ENCODE measurements at places on chromosomes 2 and 18.

GRCh38 chr2:241268716-241269445 lies 46.6 kb downstream of the HDLBP start:
- no peak for DNase-seq

- no peak for DNase-seq
These were observed 52.6 kb downstream of the MGAT5 start for GRCh38 chr2:134306521-134306920.

DNA sequence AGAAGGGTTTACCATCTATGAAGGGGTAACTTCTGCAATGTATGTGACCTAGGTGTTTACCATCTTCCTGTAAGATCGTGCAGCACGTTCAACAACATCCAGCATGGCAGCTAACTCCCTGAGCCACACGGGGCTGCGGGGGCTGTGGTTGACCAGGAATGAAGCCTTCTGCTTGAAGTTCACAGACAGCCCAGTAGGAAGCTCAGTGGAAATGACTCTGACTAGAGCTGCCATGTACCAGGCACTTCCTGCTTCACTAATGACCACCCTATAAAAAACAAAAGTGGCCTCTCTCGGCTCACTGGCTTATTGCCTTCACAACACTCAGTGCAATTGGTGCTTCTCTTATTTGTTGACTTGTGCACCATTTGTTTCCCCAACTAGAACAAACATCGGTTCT lies 99.7 kb upstream of the SMAD7 start:
- DNase-seq, result no peak

- DNase-seq, result no peak
These were observed 31.0 kb downstream of the RBM43 start for GRCh38 chr2:151230627-151231140.

DNA sequence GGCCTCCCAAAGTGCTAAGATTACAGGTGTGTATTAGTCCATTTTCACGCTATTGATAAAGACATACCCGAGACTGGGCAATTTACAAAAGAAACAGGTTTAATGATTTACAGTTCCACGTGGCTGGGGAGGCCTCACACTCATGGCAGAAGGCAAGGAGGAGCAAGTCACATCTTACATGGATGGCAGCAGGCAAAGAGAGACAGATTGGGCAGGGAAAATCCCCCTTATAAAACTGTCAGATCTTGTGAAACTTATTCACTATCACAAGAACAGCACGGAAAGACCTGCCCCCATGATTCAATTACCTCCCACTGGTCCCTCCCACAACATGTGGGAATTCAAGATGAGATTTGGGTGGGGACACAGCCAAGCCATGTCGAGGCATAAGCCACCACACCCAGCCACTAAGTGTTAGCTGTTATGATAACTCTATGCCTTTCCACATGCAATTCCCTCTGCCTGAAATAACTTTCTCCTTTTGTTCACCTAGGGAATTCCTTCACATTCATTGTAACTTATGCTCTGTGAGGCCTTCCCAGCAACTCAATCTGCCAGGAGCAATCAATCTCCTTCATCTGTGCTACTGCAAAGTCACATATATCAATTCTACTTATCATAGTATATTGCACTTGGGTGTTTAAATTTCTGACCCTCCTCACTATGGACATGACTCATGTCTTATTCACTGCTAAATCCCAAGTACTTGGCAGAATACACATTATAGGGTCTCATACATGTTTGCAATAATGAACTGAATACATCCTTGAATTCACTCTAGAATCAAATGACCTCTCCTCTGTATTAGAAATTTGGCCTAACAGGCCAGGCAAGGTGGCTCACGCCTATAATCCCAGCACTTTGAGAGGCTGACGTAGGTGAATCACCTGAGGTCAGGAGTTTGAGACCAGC lies 7.4 kb downstream of the MCEE start:
- DNase-seq, result no peak

DNA sequence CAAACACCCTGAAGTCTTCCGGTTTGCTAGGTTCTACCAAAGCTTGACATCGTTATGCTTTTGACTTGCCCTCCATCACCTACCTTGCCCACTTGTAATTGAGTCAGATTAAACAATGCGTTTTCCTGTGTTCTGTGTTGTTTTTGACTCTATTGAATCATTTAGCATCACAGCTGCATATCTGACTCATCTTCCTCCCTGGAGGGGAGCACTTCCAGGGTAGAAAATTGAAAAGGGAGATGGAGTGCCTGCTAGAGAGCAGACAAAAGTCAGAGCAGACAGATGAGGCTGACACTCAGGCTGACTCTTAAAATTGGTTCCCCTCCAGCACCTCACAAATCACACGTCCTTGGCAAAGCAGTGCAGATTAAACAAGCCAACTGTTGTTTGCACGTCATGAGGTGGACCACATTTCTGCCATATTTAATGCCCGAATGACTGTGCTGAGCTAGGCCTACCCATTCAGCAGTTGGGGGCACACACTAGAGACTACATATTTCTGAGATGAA lies 2.2 kb downstream of the MPP4 start:
- DNase-seq, result no peak

DNA sequence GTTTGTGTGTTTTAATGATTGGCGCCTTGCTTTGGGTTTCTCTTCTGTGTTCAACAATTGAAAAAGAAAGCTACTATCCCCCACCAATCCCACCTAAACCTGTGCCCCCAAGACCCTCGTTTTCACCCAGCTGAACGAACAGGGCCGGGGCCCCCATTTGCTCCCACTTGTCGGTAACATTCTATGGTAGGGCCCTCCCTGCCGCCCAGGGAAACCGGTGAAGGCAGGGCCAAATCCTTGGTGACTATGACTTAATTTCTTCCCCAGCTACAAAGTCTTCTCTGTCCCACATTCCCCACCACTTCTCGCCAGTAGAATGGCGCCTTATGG lies 598 bp upstream of the SNRNP200 start:
- DNase-seq, result no peak

DNA sequence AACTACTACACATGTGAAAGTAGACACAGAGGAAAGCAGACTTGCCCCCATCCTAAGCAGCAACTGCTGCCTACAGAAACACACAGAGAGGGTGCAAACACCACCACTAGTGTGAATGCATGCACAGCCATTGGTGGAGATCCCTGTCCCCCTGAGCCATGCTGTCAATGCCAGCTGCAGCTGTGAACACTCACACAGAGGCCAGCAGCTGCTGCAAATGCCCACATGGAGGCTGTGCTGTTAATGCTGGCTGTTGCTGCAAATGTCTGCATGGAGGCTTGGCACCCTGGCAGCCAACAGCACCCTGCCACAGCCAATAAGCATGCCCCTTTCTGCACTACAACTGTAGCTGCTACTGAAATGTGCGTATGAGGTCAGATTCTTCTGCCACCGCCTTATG lies 355.0 kb downstream of the LNPK start:
- no peak for DNase-seq

- no peak for DNase-seq
These were observed 28.0 kb downstream of the GCG start for GRCh38 chr2:162123806-162124758.

DNA sequence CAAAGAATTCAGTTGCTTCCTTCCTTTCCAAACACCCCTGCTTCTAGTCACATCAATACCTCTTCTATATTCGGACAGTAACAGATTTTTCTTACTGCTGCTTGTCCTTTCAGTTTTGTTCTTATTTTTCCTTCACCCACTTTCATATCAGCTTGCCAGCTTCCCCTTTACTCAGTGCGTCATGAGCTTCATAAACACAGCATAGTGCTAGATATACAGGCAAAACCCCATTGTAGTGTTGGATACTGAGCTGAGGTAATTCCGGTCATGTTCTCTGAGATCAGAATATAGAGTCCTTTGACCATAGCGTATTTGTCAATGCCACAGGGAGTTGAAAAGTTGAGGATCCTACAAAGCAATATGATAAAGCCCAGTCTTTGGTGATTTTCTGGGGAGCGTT lies 2.4 kb downstream of the FARP2 start:
- no peak for DNase-seq

GRCh38 chr18:54316071-54316820 lies 41.4 kb downstream of the STARD6 start:
- no peak for DNase-seq

- DNase-seq, result no peak
These were observed 11.6 kb downstream of the NOSTRIN start for GRCh38 chr2:168814046-168814445.

DNA sequence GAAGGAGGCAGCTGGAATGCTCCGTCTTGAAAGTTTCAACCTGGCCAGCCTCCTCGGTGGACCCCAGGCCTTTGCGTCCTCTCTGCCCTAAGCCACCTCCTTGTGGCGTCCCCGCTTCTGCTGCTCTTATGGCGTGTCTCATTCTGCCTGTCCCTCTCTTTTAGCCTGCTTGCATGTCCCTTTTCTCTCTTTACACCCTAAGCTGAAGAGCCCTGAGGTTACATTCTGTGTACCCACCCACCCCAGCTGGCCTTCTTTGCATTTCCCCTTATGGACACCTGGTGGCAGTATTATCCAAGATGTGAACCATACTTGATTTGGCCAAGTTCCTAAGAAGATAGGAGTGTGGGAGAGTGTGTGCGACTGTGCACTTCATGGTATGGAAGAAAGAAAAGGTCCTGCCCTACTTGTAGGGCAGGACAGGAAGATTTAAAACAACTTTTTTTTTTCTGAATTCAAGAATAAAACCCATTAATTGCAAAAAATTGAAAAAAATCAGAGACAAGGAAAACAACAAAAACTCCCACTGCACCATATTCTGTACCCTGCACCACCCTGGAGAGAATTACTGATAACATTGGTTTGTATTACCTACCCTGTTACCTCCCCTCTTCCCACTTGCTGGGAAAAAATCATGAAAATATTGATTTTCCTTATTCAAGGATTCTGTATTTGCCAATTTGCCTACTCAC lies 77.4 kb downstream of the DYSF start:
- no peak for DNase-seq

DNA sequence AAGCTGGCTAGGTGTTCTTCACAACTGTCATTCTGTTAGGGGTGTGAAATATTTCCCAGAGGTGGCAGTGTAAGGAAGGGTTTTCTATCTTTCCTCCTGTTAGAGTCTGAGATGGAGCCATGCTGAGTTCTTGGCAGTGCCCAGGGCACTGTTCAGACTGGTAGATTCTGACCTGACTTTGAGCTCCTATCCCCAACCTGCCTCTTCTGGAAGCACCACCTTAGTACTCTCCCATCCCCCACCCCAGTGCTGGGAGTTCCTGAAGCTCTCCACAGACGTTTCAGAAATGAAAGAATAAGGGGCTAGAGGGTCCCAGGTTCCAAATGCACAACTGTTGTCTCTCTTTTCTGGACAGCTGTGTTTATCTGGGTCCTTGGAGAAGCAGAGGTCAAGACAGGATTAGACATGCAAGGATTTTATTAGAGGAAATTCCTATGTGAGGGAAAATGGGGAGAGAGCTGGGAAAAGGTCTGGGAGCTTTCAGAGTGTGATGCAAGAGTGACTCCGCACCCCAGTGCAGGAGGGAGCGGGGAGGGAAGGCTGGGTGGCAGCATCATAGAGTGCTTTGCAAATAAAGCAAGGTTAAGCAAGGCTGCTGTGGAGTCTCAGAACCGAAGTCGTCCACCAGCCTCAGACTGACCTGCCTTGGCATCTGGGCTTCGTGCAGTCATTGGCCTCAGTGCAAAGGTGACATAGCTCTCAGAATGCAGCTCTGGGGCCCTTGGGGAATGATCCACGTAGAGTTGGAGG lies 75.5 kb downstream of the SLC4A3 start:
- DNase-seq, result no peak

- DNase-seq, result no peak
These were observed 3.5 kb upstream of the SLC9A2 start for GRCh38 chr2:102615620-102616436.

GRCh38 chr2:43727634-43728014 lies 46.2 kb upstream of the DYNC2LI1 start:
- DNase-seq, result no peak

- no peak for DNase-seq
These were observed 2.4 kb downstream of the RNPEPL1 start for GRCh38 chr2:240570531-240571313.

- DNase-seq, result no peak
These were observed 1.2 kb downstream of the STK17B start for GRCh38 chr2:196170213-196170605.

DNA sequence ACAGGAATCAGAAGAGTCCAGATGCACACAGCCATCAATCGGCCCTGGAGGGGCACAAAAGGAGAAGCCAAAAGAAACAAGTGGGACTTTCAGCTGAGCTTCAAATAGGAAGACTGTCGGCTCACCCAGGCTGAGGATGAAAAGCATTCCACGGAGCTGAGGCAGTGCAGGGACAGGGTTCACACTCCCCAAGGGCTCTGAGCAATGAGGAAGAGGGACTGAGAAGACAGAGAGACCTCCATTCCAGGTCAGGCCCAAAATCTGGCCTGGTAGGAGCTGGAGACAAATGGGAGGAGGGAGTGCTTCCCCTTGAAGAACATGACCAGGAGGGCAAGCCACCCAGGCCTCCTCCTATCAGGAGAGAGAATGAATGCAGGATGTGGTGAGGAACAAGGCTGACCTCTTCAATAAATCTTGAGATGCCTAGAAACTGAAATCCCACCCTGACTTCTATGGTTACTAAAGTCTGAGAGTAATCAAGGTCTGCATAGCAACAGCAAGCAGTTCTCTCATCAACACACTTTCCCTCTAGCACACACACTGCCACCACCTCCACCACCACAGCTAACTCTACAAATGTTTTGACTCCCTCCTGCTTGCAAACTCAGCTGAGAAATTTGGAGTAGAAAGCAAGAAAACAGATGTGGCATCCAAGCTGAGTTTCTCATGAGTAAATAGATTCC lies 434.4 kb downstream of the TNS1 start:
- DNase-seq, result no peak

DNA sequence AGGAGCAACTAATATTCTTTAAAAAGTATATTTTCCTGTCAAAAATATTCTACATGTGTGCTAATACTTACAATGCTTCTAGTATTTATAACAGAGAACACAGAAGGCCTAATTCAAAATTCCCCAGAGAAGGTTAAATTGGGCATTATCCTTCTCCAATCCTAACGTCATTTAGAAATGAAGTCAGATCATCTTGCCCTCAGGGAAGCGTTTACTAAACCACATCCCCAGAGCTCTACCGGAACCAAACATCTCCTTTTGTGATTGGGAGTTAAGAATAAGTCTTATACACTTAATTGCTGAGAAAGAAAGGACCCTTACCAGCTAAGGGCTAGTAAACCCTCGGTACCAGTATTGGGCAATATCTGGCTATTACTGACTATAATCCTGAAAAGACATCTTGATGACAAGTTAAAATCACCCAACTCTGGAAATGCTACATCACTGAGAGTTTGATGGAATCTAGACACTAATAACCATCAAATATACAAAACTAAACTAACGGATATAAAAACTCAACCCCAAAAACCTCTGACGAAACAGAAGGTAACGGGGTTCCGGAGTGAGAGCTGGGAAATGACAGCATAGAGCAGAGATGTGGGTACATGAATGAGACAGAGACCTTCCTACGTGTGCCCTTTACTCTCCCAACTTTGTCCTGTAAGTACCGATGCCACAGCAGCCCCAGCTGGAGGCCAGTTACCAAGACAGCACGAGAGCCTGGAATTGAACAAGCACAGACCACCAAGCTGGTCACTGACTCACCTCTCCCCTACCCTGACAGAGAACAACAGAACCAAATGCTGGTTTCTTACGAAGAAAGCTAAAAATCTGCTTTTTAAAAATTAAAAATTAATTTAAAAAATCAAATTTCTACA lies 35.0 kb downstream of the WDSUB1 start:
- DNase-seq, result no peak

Data from stimulated activated CD4-positive, alpha-beta T cell treated with anti-CD3 and anti-CD28 coated beads, Interleukin-1b, Interleukin-23, amount 100 ng/mL, for 1 hour (primary cell).